ENCODE measurements at places on chromosomes 13 and 19. TPM values are rescaled to one million over a fixed set of nuclear protein-coding genes. Genes with fewer than 3 reads are reported as not detected.

Gene GRIK5
- total RNA-seq = 0.08 TPM

Gene C19orf73
- total RNA-seq = 0.54 TPM

Gene YJU2
- total RNA-seq = 17.2 TPM

Gene NFIX
- 160 TPM for total RNA-seq

Gene SIAH3
- total RNA-seq = not detected

Gene ZNF816
- 4.1 TPM for total RNA-seq

Gene ZNF772
- 6.4 TPM for total RNA-seq

Gene GPC6
- 92.6 TPM for total RNA-seq

Gene NECTIN2
- total RNA-seq = 22.1 TPM

Gene CYP2A7
- total RNA-seq = not detected

Gene IGFL4
- 0.74 TPM for total RNA-seq

Gene IGFL2
- 0.09 TPM for total RNA-seq

Gene PPM1N
- total RNA-seq = 0.99 TPM

Gene FFAR1
- not detected for total RNA-seq

Gene ALG11
- total RNA-seq = 36.3 TPM

Gene UBE2M
- 36.8 TPM for total RNA-seq

Gene ATCAY
- not detected for total RNA-seq

Gene IGFL3
- total RNA-seq = not detected

Gene ZIM2
- total RNA-seq = not detected

Gene THSD1
- total RNA-seq = 4.8 TPM

Gene MAST3
- total RNA-seq = 3.1 TPM

Gene UBXN6
- 87.9 TPM for total RNA-seq

Gene DNM2
- total RNA-seq = 83.2 TPM

Gene CYSLTR2
- total RNA-seq = not detected

Gene TMEM190
- total RNA-seq = not detected

Gene TLE2
- 12.8 TPM for total RNA-seq
